ENCODE measurements at places on chromosomes 2 and 18. TPM values are rescaled to one million over a fixed set of nuclear protein-coding genes. Genes with fewer than 3 reads are reported as not detected.

Gene REG3G
- total RNA-seq: 1.7 TPM

GRCh38 chr2:4354678-4355077 is 651.3 kb downstream of the DCDC2C start:
- no peak for DNase-seq

DNA sequence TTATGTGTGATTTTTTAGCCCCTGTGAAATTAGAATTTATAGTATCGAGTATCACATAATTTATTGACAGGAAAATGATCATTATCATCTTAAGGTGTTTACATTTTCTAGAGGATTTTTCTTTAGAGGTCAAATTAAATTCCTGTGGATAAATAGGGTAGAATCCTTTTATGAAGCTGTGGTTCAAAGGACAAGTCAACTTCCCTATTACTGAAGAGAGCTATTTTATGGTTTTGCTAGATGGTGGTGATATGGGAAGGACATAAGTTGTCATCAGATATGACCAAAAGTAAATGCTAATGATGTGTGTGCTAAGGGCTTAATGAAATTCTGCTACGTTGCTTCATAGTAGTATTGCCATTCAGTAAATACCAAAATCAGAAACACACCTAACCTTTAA is 80.1 kb downstream of the EML4 start:
- DNase-seq: no peak

- no peak for DNase-seq
These were observed 114.6 kb upstream of the CDCA7 start for GRCh38 chr2:173240083-173240482.

DNA sequence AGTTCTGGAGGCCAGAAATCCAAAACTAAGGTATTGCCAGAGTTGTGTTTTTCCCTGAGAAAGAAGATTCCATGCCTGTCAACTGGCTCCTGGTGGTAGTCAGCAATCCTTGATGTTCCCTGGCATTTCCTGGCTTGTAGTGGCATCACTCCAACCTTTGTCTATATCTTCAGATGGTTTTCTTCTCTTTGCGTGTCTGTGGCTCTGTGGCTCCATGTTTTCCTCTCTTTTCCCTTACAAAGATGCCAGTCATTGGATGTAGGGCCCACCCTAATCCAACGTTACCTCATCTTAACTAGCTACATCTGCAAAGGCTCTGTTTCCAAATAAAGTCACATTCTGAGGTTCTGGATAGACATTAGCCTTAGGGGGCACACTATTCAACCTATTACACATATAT is 41.8 kb downstream of the SLC14A1 start:
- no peak for DNase-seq

DNA sequence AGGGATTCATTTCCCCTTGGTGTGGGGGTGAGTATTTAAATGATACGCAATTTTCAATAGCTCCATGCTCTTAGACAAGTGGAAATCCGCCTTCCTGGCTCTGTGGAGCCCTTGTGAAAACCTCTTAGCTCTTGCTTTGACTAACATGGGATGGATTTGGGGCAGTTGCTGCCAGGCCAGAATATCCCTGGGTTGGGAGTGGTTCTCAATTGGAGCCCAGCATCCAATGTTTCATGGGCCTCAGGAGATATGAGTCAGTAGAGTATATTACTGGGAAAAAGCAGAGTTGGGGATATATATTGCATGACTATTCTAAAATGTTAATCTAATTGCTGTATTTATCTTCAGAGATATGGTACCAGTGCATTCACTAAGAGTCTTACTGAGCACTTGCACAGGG is 104.4 kb upstream of the IL1R2 start:
- no peak for DNase-seq

GRCh38 chr18:24811950-24812681 is 351.7 kb downstream of the HRH4 start:
- DNase-seq: no peak

Gene RUFY4
- 13.7 TPM for total RNA-seq

DNA sequence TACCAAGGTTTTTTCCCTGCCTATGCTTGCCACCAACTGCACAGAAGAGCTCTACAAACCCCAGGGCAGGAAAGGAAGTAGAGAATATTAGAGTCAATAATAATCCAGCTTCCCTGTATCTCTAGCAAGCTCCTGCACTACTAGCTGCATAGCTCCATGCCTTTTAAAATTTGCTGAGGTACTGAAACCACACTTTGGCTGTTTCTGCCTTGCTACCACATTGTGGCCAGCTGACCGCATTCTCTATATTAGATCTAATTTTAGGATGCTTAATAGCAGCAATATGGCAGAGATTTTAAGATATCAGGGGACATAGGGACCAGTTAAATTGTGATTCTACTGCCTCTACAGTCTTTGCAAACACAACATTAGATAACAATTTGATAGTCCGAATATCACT is 534.6 kb downstream of the MBD2 start:
- DNase-seq: no peak

- DNase-seq: no peak
These were observed 15.1 kb downstream of the CYS1 start for GRCh38 chr2:10064932-10065772.

DNA sequence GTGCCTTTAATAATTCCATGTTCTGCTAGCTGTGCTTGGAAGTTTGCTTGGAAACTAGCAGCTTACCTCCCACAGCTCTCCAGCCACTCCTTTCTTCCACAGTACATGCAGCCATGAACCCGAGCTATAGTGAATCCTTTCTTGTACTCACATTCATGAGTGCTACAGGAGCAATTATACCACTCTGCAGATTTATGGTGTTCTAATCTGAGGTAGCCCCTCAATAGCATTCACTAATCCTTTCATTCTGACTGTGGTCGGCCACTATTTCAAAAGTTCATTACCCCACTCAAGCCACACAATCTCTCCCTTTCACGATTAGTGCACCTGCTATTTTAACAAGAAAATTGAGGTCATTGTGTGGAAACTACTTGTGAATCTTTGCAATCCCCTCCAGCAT is 53.2 kb downstream of the CSRNP3 start:
- DNase-seq: no peak

Gene SERPINB10
- total RNA-seq: 0.96 TPM

DNA sequence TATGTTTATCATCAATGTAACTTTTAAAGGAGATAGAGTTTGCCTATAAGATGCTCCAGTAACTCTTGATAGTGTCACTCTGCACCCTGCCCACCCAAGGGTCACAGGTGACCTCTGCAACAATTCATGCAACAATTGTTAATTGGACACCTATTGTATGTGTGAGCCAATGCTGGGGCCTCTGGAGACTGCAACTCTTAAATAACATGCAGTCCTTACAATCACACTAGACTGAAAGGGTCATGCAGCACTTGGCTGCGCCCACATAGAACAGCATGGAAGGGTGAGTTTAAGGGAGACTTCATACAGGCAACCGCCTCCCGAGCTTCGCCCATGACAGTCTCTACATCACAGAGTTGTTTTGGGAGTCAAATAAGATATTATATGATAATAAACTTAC is 137.1 kb upstream of the TWIST2 start:
- no peak for DNase-seq

Gene CD8B2
- total RNA-seq: 2.6 TPM

Gene ARID5A
- total RNA-seq: 11.3 TPM

Gene RIT2
- not detected for total RNA-seq

Gene MRO
- total RNA-seq: 1.9 TPM

Gene LOXHD1
- not detected for total RNA-seq

DNA sequence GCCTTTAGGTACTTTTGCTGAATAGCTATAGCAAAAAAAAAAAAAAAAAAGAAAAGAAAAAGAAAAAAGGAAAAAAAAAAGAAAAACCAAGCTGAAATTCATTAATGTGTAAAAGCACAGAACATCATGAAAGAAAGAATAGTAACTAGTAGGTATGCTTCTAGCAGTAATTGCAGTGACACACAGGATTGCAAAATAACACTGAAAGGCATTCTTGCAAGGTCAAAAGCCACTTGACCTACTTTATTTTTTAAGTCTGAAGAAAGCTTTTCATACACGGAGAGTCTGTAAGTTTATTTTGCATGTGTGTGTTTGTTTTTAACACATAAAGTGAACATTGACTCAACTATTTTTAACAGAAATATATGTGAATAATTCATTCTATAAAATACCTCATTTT is 54.4 kb downstream of the DOK6 start:
- no peak for DNase-seq

DNA sequence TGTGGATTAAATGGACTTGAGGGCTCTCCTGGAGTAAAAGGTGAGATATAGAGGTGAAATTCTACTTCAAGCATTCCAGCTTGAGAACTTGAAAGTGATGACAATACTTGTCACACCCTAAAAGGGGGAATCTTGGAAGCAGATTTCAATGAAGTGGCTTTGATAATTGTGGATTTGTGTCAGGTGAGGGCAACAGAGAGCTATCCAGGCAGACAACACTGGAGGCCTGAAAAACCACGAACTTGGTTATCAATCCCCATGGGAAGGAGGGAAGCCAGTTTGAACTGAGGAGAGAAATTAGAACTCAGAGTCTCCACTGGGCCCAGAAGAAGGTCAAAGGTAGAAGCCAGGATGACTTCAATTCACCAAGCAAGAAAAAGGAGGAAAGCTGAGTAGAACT is 263.9 kb downstream of the FIGN start:
- no peak for DNase-seq

DNA sequence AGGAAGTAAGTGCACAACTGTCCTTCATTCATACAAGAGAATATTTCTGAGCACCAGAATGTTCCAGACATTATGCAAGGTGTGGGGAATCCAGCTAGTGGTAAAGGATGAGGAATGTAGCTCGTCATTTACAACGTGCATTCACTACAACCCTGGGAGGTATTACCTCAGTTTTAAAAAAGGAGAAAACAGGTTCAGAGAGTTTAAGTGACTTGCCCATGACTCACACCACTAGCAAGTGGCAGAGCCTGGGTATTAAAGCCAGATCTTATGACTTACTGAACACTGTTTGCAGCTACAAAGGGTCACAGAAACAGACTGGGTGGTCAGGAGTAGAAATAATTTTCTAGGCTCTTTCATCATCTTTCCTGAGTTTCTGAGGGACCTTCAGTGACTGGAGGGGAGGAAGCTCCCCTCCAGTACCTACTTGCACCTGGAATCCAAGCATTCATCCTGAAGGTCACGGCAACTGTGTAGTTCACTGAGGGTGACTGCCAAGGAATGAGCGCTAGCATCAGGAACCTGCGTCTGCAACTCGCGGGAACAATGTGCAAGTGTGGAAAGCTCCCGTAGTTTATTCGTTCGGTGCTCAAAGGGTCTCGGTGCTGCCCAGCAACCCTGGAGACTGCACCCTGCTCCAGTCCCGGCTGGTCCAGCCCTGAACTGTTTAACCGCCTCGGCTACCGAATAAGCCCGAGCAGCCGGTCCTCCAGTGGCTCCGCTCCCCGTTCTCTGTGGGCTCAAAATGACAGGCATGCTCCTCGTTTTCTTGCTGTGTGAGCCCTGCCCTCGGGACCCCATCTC is 647 bp downstream of the CCDC121 start:
- DNase-seq: peak; percentile 23

- no peak for DNase-seq
These were observed 31.3 kb downstream of the SP140L start for GRCh38 chr2:230358305-230358704.

- peak; percentile 69 for DNase-seq
These were observed 93.8 kb upstream of the LDAH start for GRCh38 chr2:20916604-20917286.

- DNase-seq: no peak
These were observed 95.9 kb downstream of the LPIN1 start for GRCh38 chr2:11842336-11842735.

DNA sequence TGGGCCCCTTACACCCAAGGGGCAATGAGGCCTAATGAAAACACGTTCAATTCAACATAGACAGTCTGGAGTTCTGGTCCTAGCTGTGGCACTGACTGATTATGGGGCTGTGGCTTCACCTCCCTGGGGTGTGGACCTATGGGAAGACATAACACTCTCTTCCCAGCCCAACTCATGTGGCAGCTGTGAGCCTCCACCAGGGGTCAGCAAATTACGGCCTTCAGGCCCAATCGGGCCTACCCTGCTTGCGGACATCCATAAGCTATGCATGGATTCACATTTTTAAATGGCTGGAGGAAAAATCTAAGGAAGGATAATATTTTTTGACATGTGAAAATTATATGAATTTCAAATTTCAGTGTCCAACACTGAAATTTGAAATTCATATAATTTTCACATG is 101.3 kb downstream of the LOXHD1 start:
- no peak for DNase-seq

GRCh38 chr18:11154368-11154989 is 5.1 kb upstream of the PIEZO2 start:
- DNase-seq: peak; percentile 59

Gene EML6
- total RNA-seq: 3.4 TPM
